ENCODE measurements at places on chromosomes 2 and 18.

- no peak for DNase-seq
Observed at GRCh38 chr2:173387660-173388059, 33.0 kb downstream of the CDCA7 start.

DNA sequence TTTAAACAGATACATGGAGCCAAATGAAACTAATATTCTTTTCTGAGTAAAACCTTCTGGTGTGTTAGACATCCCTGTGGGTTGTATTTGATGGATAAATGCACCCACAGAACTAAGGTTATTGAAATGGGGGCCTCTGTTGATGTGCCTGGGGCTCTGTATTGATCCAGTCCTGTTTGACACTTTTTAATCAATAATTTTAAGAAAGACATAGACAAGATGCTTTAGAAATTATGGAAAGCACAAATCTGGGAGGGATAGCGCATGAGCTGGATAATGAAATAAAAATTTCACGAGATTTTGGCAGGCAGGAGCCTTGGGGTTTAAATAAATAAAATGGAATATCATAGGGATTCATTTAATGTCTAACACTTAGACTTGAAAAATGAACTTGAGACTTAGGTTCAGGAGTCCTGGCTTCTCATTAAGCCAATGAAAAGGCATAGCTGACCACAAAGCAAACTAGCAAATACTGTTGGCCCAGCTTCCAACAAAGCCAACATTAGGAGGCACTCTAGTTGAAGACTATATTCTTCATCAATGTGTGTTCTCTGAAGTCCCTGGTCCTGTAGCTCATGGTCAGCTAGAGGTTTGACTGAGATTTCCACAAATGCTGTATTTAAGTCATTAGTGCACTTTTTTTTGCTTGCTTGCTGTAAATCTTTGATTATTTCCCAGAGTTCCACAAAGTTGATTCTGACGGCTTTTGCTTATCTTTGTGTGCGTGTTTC lies 64.2 kb upstream of the SH3RF3 start:
- no peak for DNase-seq

GRCh38 chr18:56258178-56258577 lies 380.2 kb downstream of the TXNL1 start:
- no peak for DNase-seq

DNA sequence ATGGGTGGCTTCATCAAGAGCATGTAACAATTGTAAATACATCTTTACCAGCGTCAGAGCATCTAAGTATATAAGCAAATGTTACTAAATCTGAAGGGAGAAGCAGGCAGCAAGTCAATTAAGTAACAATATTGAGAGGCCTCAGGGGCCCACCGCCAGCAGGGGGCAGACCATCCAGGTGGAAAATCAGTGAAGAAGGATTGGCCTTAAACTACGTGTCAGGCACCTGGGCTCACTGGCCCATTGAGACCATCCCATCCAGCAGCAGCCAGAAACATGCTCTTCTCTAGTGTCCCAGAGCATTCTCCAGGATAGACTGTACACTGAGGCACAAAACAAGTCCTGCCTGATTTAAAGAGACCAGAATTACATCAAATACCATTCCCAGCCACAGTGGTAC lies 96.2 kb upstream of the SNTG2 start:
- no peak for DNase-seq

DNA sequence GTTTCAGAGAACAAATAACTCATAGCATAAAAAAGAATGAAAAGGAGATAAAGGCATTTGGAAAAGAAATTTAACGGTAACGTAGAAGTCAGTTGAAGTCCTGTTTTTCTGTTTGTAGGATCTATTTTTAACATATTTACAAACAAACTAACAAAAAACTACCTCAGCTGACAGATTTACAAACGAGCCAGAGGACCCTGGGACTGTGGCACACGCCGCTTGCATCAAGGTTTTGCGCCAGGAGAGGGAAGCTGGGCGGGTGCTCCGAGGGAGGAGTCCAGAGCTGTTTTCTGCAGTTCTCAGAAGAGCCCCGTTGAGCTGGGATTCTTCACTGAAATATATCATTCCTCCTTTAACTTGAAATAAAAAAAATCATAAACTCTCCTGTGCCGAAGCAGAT lies 13.6 kb upstream of the TMEM18 start:
- DNase-seq: no peak

DNA sequence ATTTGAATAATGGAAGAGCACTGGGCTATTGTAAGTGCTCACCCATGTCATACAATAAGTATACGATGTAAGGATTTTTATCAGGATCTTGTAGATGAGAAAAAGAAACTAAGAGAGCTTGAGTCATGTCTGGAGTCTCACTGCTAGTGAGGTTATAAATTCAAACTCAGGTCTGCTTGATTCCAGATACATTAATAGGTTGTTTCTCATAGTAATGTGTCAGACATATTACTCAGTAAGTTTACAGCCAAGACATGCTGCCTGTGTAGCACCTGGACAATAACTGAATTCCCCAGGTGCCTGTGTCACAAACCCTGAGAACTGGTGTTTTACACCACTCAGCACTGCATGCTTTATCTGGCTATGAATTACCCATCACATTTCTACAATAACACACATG lies 216.9 kb upstream of the LRP1B start:
- no peak for DNase-seq

- DNase-seq: peak; percentile 89
Observed at GRCh38 chr2:27379836-27380625, 503 bp downstream of the ZNF513 start.

GRCh38 chr2:61443342-61444041 lies 27.4 kb downstream of the USP34 start:
- no peak for DNase-seq

DNA sequence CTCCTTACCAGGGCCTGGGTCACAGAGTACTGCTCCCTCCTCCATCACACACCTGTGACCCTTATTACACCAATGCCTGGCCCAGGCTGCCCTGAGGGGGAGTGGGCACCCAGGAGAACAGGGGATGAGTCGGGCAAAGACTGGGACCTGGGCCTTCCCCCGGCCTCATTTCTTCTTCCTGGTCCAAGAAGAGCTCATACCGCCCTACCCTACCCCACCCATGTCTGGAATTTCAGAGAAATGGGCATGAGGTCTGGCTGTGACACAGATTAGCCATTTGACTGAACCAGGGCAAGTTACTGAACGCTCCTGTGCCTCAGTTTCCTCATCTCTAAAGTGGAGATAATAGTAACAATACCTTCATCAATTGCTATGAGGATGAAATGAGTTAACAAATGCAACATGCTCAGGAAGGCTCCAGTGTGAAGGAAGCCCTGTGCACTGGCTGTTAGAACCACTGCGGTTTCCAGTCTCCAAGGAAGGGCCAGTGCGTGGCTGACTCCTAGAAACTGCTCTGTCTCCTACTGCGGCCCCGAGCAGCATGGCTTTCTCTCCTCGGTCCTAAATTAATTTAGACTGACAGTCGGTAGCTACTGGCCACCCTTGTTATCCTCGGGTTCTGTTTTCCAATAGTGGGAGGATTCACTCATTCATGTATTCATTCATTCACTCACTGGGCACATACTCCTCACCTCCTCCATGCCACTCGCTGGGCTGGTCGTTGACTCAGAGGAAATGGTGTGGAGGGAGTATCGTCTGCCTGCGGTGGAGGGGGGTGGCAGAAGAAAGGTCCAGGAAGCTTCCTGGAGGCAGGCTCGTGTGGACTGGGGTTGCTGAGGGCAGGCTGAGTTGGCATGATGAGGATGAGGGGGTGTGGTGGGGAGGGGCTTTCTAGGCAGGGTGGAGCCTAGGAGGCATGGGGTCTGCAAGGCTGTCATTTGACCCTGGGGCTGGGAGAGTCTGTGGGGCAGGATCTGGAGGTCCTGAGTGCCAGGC lies 175.6 kb downstream of the GLI2 start:
- peak; percentile 49 for DNase-seq

DNA sequence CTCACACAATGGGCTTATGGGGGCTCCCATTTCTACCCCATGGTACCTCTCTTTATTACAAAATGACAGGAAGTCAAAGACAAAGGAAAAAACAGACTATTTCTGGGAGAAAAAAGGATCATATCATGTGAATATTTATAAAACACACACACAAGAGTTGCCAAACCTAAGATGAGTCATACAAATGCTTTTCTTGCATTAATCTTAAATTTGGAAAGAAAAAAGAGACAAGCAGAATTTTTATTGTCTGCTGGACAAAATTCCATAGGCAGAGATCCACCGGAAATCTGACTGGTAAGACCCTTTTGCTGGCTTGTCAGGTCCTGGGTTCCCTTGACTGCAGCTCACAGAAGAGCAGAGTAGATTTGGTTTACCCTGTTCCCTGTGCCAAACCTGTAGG lies 1732.3 kb upstream of the PIK3C3 start:
- no peak for DNase-seq

DNA sequence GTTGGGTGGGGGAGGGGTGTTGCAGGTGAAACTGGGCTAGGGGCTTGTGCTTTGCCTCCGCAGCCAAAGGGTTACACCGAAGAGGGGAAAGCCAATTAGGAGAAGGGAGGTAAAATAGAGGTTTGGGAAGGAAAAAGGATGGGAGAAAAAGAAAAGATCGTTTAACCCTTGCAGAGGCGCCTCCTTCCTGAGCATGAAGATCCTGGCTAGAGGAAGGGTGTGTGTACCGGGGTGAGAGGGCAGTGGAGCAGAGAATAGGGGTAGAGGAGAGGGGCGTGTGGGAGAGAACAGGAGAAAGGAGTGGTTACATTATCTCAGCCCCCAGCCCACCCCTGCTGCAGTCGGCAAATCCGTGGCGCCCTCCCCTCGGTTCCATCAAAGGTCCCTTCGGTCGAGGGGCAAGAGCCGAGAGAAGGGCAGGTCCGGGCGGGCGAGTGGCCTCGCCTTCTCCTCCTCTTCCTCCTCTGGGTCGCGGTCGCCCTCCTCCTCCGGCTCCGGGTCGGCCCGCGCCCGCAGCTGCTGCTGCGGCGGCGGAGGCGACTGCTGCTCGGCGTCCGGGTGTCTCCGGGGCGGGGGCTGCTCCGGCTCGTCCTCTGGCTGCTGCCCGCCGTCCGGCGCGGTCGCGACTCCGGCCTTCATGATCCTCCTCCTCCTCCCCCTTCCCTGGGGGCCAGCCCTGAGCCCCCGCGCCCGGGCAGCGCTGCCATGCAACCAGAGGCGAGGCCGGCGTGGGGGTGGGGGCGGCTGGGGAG lies 1.1 kb downstream of the MARCHF4 start:
- DNase-seq: no peak

DNA sequence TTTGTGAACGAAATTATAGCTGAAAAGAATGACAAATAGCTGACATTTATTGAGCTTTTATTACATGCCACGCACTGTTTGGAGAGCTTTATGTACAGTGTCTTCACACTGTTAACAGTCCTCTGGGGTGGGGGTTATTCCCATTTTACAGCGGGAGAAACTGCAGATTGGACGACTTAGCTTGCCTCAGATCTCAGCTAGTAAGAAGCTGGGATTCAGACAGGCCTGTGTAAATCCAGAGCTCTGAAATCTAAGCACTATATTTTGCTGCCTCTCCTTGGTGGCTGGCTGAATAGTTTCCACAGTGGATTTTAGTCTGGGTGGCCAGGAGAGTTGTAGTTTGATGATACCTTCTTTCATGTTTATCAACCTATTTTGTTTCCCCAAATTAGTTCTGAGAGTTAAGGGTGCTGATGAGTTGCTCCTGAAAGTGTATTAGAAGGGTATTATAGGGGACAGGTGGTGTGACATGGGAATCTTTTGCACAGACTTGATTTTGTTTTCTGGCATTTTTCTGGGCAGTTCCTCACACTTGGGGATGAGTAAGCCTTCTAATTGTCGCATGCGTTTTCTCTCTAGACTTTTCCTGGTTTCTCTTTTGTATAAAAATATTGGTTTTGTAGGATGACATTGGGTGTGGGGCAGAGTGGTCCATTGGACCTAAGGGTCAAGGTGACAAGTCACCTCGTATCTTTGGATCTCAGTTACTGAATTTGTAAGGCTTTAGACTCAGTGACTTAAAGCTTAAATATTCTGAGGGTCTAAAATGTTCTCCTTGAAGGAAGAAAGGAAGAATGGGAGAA lies 1.5 kb downstream of the ACSL3 start:
- no peak for DNase-seq

DNA sequence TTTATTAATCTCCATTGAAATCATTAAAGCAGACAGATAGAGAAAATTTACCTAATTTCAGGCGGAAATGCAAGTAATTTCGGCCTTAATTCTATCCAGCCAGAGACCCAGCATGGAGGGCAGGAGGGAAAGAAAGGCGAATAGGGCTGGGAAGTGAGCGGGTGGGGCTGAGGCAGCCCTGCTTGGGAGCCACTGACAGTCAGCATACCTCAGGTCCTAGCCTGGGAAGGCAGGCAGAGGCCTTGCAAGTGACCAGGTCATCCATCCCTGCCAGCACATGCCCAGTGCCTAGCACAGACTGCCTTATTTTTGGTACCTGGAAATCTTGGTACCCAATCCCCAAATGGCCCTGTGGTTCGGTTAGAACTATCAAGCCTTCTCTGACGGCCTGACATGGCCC lies 1.5 kb downstream of the GDF7 start:
- DNase-seq: peak; percentile 43

- DNase-seq: no peak
Observed at GRCh38 chr2:62187246-62187645, 8.7 kb upstream of the B3GNT2 start.

- DNase-seq: no peak
Observed at GRCh38 chr18:24421831-24422230, 4.6 kb upstream of the IMPACT start.

DNA sequence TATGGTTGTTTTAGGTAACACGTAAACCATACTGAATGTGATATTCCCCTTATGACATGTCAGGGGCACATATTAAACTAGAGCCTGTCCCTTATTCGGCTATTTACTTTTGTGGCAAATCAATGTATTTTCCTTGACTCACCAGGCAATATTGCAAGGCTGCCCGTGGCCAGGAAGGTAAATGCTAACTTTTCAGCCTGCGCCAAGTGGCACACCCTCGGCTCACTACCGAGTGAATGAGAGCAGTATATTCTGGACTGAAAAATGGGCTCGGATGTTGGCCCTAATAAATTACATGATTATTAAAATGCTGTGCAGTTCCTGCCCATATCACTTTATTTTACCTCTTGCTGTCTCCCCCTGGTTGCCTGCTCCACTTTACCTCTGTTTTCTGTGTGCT lies 46.7 kb downstream of the POU3F3 start:
- no peak for DNase-seq

DNA sequence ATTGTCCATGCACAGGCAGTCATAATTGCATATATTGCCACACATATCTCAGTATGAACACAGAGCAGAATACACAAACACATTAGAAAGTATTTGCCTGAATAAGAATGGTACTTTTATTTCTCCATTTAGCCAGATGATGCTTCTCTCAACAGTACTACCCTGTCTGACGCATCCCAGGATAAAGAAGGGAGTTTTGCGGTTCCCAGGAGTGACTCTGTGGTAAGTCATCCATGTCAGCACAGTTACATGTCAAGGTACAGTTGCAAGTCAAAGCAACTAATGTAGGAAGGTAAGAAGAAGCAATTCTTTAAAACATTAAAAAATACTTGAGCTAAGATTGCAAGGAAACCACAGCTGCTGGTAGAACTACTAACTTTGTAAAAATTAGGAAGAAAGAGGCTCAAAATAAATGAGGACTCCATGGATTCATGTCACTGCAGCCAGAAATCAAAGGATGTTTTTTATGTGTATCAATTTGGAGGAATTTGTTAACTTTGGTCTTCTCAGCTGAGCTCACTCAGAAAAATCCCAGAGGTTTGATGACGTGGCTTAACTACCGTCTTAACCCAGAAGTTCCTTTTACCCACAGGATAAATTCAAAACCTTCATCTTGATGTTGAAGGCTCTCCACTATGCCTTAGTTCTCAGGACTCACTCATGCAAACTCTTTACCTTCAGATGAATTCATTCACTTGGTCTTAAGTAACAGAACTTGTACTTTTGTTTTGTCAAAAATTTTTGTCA lies 130.3 kb downstream of the ARHGAP28 start:
- DNase-seq: no peak

- DNase-seq: no peak
Observed at GRCh38 chr2:178530131-178530530, 49.9 kb downstream of the PLEKHA3 start.

Data from aorta (tissue), 5 donors.